IPS DF 6.9 (cell line): ENCODE measurements at places on chromosomes 3 and 15.

DNA sequence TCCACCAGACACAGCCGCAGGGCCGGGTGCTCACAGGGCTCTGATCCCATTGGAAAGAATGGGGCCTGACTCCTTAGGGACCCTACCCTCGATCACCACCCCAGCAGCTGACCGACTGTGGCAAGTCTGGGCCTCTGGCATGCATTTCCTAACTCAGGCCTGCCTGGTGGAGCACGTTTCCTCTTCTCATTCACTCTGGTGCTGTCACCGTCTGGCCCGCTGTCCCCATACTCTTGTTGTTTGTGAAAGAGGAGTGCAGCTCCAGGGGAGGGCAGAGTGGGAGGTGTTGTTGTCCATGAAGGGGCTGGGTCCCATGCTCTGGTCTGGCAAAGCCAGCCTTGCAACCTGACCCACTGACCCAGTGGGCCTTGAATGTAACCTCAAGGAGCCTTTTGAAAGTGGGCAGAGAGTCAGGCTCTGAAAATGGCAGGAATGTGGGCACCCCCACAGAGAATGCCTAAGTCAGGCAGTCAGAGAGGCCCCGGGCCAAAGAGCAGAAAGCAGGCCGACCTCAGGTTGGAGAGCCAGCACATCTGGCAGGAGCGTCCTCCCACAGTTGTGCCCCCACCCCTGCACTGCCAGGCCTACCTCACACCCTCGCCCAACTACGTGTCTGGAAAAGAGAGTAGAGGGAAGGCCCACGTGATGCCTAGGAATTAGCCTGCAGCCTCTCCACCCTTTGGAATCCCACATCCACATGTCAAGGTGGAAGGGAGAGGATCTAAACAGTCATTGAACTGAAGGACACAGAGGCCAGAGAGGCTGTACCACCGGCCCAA lies 10.9 kb downstream of the SEMA7A start:
- DNase-seq, result no peak

DNA sequence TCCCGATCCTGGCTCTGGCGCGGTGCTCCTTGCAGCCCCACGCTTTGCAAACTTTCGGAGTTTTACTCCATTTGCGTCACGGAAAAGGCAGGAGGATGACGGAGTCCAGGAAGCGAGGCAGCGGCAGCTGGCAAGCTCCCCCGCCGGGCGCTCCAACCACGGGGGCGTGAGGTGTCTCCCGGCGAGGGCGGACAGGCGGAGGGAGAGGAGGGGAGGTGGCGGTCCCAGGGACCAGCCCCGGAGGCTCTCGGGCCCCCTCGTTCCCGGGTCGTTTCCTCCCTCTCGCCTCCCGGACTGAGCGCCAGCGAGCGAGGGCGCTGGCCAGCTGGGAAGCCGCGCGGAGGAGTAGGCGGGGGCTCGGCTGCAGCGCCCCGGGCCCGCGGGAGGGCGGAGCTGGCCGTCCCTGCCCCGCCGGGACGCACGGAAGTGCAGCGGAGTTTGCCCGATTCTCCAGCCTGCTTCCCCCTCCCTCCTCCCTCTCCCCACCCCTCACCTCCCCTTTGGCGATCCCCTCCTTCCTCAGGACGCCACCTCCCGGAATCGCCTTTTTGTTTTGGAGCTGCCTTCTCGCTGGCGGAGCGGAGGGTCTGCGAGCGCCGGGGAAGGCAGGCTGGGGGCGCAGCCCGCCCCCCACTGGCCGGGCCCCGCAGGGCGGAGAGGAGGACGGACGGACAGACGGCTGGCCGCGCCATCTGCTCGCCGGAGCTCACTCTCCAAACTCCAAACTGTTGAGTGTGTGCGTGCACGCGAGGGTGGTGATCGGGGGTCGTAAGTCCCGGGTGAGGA lies at the start of gene SNX33:
TSS of gene SNX33 (plus strand) at position 543 of the 786 bp plus-strand sequence. CDS start 1,191 bp downstream, outside the sequence.
- DNase-seq, result peak; percentile 64

GRCh38 chr3:112293368-112294321 lies at the start of gene SLC9C1:
SLC9C1 (minus strand) TSS chr3:112294216; CDS start chr3:112286791, 7,425 bp downstream.
- DNase-seq, result peak; percentile 82

DNA sequence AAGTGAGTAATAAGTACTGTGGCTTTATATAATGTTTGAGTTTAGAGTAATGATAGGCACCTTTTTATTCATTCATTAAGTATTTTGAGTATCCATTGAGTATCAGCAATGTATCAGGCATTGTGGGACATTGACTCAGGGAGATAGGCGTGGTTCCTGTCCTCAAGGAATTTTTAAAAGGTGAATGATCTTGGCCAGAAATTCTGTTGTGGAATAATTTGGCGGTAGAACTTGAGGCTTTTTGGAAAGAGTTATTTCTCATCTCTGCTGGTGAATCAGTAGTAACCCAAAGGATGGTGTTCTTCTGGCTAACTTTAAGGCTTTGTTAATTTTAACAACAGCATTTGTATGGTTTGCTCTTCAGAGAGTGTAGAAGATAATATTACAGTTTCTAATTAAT lies 2.0 kb downstream of the RAB7A start:
- no peak for DNase-seq

GRCh38 chr3:150232992-150233451 lies 175.1 kb upstream of the TSC22D2 start:
- DNase-seq, result no peak

- no peak for DNase-seq
Measured at GRCh38 chr3:127791221-127791913, 30.9 kb downstream of the MGLL start.

- DNase-seq, result no peak
Measured at GRCh38 chr3:27127879-27128278, 241.3 kb downstream of the NEK10 start.

GRCh38 chr3:72068621-72069020 lies 283.7 kb upstream of the PROK2 start:
- DNase-seq, result no peak

GRCh38 chr15:63236272-63236671 lies 41.1 kb upstream of the APH1B start:
- no peak for DNase-seq

DNA sequence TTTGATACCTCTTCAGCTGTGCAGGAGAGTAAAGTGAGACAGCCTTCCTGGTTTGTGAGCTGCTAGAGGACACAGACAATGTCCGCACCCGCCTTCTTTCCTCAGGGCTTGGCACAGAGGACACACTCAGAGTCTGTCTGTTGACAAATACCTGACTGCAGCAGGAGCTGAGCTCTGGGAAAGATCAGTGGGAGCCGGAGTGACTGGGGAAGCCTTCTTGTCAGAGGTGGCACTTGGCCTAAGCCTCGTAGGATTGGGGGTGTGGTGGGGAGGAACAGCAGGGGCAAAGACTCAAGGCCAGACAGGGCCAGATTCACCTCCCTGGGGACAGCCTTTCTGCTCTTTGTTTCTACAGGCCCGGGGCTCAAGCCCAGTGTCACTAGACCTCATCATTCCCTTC lies 3.3 kb upstream of the IL17RC start:
- no peak for DNase-seq

DNA sequence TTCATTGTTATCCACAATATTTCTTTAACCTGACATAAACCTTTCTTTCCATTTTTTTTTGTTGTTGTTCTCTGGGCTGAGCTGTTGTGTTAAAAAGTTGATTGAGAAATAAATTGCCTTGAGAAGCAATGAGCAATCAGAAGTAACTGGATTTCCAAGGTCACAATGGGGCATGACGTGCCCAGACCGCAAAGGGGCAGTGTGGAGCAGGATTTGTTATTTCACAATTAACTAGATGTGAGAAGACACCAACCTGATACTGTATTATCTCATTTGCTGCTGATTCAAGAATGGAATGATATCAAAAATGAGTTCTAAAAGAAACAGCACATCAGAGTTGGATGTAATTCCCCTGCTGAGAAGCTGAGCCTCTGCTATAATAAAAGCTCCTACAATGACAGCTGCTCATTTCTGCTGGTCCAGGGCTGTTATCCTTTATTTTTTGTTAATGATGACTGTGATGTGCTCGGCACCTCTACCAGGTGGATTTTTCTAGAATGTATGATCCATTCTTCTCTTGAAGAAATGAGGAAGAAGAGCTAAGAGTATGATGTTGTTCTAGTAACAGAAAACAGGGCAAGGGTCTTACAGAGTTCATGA lies 28.1 kb downstream of the CPNE4 start:
- no peak for DNase-seq

DNA sequence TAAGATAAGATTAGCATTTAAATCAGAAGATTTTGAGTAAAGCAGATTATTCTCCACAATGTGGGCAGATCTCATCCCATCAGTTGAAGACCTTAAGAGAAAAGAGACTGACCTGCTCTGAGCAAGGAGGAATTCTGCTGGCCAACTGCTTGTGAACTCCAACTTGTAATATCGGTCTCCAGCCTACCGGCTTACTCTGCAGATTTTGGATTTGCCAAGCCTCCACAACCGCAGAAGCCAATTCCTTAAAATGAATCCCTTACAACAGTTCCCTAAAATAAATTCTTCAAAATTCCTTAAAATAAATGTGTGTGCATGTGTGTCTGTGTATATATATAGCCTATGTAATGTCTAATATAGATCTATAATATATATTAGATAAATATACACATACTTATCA lies 107.4 kb upstream of the KLF13 start:
- no peak for DNase-seq

- DNase-seq, result no peak
Measured at GRCh38 chr3:106263011-106263410, 394.2 kb upstream of the CBLB start.

- no peak for DNase-seq
Measured at GRCh38 chr3:18224426-18224825, 200.7 kb downstream of the SATB1 start.

DNA sequence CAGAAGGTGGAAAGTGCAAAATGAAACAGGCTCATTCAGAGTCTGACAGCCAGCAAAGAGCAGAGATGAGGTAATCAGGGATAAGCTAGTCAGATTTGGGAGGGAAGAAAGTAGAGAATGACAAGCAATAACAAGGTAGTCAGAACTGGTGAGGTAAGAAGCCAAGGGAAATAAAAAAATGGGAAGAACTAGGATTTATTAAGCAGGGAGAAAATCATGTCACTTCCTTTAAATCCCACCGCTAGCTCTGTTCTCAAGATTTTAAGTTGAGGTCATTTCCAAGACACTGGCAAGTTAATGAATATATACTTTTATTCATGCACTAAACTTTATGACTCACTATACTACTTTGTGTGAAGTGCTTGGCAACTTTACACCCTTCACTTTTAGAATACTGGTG lies 1106.8 kb downstream of the IGSF11 start:
- no peak for DNase-seq

DNA sequence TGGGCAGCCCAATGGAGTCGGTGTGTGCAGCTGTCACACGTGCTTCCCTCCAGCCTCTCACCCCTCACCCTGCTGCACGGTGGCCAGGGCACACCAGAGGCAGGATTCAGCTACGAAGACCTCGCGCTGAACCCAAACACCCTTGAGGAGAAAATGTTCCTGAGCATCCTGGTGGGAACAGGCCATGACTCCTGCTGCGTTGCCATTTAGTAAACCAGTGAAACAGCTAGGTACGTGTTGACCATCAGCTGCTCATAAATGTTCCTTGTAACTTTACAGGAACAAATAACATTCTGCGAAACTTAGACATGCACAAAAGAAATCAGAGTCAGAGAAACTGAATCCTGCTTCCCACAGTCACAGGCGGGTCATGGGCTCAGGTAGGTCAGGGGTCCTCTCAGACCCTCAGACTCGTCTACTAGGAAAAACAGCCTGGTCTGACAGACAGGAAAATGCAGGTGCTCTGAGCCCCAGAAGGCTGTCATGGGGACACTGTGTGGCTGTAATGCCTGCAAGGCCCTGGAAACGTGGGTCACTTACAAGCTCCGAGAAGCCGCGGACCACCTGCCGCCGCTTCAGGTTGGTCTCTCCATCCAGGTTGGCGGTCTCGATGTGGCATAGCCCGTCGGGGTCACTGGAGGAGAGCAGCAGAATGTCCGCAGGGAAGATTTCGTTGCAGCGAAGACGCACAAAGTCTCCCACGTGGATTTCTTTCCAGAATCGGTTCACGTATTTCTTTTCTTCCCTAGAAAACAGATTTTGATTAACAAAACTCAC lies 82.5 kb downstream of the ATP10A start:
- DNase-seq, result no peak

GRCh38 chr3:42505849-42506410 lies 3.5 kb downstream of the VIPR1 start:
- DNase-seq, result no peak

DNA sequence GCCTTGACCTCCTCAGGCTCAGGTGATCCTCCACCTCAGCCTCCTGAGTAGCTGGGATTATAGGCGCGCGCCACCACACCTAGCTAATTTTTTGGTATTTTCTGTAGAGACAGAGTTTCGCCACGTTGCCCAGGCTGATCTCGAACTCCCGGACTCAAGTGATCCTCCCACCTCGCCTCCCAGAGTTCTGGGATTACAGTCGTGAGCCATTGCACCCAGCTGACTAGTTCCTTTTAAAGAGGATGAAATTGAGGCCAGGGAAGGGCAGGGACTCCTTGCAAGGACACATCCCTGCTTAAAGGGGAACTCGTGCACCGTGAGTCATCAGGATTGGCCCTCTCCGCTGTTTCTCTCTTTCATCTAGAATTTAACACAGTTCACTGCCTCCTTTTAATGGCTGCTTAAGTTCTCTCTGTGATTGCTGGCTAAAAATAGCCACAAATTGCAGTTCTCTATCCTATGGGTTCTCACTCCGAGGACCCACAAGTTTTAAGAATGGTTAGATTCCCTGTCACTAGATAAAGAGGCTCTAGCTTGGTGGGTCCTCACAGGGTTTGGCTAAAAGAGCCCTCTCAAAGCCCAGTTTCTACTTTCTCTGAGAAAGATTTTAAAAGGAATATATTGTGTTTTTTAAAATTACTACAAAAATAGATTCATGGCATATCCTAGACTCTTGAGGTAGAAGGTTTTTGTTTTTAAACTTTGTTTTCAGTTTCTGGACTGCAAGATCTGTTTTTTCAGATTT lies 1.4 kb downstream of the CRTAP start:
- DNase-seq, result no peak

GRCh38 chr3:110069761-110070160 lies 732.4 kb upstream of the DPPA4 start:
- DNase-seq, result no peak

DNA sequence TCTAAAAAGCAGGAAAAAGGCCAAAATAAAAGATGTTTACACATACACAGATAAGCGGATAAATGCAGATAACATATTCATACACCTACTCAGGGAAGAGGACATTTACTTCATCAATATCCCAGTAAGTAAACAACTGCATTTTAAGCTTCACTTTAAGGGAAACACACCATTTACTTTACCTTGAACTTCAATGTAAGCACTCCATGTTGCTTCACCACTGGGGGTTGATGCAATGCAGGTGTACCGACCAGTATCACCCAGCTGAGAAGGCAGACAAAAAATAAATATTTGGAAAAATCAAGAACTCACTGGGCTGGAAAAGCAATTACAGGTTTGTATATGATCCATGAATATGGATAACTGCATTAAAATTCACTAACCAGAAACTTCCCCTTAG lies 1099.5 kb downstream of the ROBO1 start:
- no peak for DNase-seq

- no peak for DNase-seq
Measured at GRCh38 chr3:38163841-38164642, 1.3 kb upstream of the OXSR1 start.

GRCh38 chr3:6250167-6250566 lies 610.7 kb upstream of the GRM7 start:
- no peak for DNase-seq
